ENCODE measurements at places on chromosomes 1 and 21.

GRCh38 chr1:164703463-164703862 is 144.5 kb downstream of the PBX1 start:
- DNase-seq = no peak

GRCh38 chr1:90964444-90965035 is 57.3 kb downstream of the ZNF644 start:
- DNase-seq = peak; percentile 7

- no peak for DNase-seq
Measured at GRCh38 chr1:71603044-71603776, 522.4 kb upstream of the ZRANB2 start.

GRCh38 chr1:233883671-233884070 is 20.8 kb upstream of the SLC35F3 start:
- no peak for DNase-seq

- no peak for DNase-seq
Measured at GRCh38 chr1:24020025-24020424, 39.9 kb upstream of the SRSF10 start.

GRCh38 chr1:54314696-54315095 is 91.5 kb downstream of the SSBP3 start:
- peak; percentile 14 for DNase-seq

DNA sequence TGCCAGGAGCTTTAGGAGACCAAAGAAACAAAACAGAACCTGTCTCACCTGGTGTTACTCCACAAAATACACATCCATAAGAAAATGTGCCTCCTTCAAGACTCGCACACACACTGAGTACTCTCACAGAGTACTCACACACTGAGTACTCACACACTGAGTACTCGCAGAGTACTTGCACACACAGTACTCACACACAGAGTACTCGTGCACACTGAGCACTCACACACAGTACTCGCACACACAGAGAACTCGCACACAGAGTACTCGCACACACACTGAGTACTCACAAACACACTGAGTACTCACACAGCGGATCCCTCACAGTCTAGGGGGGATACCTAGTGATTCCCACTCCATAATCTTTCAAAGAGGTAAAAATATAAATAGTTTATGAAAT is 40.3 kb downstream of the PCSK9 start:
- DNase-seq = no peak

- DNase-seq = no peak
Measured at GRCh38 chr1:24709791-24710441, 35.3 kb upstream of the CLIC4 start.

DNA sequence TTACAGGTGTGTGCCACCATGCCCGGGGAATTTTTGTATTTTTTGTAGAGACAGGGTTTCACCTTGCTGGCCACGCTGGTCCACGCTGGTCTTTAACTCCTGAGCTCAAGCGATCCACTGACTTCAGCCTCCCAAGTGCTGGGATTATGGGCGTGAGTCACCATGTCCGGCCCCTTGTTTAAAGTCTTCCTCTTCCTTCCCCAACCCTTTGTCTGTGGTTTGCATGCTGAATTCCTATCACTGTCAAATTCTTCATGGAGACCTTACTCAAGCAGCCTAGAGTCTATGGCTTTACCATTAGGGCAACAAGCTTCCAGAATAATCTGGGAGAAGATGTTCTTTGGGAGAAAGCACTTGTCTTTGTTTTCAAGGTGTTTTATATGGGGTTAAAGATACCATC is 34.7 kb downstream of the B3GALT5 start:
- no peak for DNase-seq

- no peak for DNase-seq
Measured at GRCh38 chr1:207910591-207911354, at the start of gene CD34. Gene CD34 (minus strand): TSS chr1:207911125. CDS start chr1:207911080, 45 bp downstream.

DNA sequence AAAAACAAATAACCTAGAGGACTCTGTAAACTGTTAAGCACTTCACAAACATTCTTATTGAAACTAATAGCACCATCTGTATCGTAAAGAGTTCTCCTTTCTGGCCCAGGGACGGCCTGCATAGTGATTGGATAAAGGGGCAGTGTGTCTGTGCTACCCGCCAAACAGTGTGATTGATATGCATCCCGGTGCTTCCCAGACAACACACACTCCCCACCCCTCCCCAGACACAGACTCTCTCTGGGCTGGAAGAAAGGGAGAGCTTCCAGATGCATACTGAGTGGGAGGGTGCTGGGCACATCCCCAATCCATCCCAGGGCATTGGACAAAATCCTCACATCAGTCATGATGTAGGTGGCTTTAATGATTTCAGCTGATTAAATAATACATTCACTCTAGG is 3.7 kb downstream of the HSD11B1 start:
- DNase-seq = no peak

DNA sequence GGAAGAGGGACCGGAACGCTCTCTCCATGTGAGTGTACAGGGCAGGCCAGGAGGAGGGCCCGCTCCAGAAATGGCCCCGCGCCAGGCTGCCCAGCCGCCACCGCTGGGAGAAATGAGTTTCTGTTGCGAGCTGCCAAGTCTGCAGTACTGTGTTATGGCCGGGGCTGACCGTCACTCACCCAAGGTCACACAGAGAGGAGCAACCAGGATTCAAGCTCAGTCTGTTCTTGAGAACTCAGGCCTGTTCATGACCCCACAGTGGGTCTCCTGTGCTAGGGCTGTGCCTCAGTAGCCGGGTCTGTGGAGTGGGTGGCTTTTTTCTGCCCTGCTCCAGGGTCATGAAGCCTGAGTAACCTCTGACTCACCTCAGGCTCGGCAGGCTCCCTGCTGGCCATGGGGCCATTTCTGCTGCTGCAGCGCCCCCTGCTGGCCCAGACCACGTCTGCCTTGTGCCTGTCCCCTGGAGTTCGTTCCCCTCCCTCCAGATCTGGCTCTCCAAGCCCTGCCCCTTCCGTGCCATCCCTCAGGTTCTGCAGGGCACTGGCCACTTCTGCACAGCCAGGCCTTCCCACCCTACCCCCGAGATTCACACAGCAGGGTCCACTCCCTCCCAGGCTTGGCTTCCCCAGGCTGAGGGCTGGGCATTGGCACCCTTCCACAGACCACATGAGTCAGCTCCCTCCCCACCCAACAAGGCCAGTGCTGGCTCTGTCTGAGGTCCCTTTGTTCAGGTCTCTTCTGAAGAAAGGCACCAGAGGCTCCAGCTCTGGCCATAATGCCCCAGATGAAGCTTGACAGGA is 51.8 kb downstream of the EDN2 start:
- peak; percentile 80 for DNase-seq

- DNase-seq = peak; percentile 11
Measured at GRCh38 chr1:248243204-248243603, 12.0 kb downstream of the OR2M4 start.

DNA sequence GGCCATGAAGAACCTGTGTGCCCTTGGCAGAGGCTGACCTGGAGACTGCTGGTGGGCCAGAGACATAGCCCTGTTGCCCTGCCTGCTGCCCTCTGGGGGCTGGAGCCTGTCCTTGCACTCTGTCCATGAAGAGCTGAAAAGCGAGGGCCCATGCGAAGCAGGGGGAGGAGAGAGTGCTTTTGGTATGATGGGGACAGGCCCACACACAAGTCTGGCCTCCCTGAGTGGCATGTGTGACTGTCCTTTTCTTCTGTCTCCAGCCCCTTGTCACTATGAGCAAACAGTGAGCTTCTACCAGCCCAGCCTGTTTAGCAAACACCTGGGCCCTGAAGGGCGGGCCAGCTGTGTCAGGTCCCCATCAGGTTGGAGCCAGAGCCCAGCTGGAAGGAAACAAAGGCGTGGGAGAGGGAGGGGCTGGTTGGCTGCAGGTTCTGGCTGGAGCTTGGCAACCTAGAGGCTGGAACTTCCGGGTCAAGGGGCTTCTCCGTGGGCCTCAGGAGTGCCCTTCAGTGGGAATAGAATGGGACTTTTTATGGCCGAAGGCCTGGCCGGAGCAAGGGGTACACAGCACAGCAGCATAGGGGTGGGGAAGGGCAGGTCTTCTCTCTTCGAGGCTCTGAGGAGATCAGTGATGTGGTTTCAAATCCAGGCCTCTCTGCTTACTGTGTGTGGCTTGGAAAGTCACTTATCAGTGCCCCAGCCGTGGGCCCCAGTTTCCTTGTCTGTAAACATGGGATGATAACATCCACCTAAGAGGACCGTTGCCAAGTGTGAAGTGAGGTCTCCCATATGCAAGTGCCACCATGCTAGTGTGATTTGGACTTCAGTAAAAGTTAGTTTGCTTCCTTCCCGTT is 14.3 kb downstream of the QSOX1 start:
- DNase-seq = peak; percentile 51

- peak; percentile 40 for DNase-seq
Measured at GRCh38 chr21:44301961-44302406, 2.1 kb downstream of the PFKL start.

- DNase-seq = no peak
Measured at GRCh38 chr1:236560213-236560771, 36.5 kb downstream of the LGALS8 start.

- peak; percentile 40 for DNase-seq
Measured at GRCh38 chr1:26190373-26190987, at the start of gene CATSPER4. Gene CATSPER4 (plus strand): TSS chr1:26190602. CDS start chr1:26190628, 26 bp downstream.

DNA sequence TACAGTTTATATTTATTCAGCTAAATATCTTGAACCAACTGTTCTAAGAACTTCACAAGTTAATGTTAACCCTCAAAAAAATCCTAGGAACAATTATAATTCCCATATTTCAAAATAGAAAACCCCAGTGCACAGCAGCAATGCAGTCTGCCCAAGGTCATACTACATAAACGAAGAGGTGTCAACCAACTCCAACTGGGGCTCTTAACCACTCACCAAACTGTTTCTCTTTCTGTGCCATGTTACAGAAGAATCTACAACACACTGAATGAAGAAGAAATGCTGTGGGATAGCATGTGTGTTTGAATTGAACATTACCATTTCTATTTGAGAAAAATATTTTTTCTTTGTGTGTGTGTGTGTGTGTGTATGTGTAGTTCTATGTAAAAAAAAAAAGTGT is 35.7 kb downstream of the EIF4G3 start:
- no peak for DNase-seq

GRCh38 chr1:36203554-36204346 is 20.5 kb upstream of the THRAP3 start:
- peak; percentile 67 for DNase-seq

DNA sequence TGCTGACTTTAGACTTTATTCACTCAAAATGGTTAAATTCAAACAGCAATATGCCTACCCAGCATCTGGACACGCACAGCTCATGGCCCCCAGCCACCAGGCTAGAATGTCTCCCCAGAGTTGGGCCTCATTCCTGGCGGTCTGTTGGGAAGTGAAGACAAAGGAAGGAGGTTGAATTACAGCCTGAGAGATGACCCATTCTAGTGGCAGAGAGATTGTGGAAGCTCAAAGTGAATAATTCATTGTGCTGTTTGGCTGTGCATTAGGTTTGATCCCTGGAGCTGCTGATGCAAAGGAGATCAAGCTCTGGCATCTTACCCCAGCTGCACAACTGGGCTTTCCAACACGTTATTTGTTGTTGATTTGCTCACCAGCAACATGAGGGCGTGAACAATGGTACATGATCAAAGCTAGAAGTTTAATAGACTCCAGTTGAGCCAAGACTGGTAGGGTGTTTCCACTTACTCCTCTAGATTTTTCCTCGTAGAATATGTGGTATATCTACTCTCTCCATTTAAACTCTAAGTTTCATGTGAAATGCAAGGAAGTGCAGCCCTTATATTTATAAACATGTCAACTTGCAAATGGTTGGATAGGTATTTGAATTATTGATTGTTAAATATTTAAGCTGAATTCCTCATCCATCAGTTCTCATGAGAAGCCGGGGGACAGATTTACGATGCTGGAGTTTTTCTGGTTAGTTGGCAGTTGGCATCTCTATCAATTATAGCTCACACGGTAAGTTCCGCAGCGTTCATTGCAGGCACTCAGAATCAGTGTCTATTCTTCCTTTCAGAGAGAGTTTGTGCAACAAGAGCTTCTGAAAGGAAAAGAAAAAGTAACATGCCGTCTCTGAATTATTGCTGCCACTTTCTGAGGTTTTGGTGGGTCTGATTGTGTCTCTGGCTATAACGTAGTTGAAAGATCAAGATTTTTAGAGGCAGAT is 222.7 kb downstream of the TM2D1 start:
- peak; percentile 32 for DNase-seq

DNA sequence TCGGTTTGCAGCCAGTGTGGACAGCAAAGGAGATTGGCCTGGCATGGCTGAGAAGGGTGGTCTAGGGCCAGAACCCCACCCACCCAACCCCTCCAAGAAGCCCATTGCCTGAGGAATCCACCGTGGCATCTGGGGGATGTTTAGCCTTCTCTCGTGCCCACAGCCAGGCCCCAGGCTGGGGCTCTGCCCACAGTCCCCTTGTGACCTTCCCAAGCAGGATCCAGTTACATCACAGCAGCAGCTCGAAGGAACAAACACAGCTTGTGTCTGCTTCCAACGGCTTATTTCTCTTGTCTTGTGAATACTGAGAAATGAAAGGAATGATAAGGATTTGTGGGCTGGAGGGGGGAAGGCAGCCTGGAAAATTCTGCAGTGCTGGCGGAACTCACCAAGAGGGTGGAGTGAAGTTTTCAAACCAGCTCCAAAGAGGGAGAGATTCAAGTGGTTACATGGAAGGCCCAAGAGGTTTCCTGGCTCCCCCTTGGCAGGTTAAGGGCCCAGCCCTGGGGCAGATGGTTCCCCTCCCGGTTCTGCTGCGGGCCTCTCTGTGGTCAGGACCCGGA is 61.6 kb downstream of the DHRS3 start:
- peak; percentile 27 for DNase-seq

DNA sequence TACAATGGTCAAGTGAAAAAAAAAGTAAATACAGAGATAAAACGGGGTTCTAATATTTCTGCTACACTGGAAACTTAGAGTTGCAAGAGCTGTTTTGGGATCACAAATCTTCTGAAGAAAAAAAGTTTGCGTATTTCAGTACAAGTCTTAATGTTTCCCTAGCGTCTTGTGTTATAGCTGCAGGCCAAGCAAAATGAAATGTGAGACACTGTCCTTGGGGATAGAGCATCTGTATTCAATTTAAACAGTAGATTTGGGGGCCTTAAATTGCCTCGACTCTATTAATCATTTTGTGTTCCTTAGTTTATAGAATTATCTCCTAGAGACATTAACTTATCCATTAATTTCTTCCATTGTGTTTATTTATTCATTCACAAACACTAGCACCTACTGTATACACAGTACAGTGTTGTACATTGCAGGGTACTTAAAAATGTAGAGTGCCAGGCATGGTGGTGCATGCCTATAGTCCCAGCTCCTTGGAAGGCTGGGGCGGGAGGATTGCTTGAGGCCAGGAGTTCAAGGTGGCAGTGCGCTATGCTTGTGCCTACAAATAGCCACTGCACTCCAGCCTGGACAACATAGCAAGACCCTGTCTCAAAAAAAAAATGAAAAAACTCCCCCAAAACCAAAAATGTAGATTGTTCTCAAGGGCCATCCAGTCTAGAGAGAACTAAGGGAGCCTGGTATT is 7.9 kb downstream of the DISC1 start:
- no peak for DNase-seq

Data from NCI-H1092 treated with DMSO at 0.1 percent for 48 hours (cell line).